ENCODE measurements at places on chromosomes 2 and 18.
A peak's percentile ranks its signal among the peaks of the same experiment; 100 is the strongest.

DNA sequence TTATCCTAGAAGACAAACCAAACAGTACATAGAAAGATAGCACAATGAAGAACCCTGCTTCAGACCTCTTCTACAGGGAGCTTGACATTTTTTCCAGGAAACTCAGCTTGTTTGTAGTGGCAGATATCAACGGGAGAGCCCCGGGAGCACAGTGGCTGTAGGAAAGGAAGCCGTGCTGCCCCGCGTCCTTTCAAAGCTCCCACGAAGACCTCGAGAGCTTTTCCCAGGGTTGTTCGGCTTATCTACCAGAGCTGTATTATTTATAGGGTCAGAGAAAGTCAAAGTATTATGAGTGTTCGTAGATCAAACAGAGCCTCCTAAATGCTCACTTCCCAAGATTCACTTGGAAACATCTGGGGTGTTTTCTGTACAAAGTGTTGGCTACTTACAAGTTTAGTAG, 167.1 kb upstream of the COPS8 start:
- no peak for DNase-seq

- DNase-seq: no peak
Observed at GRCh38 chr2:17519486-17519885, 1.2 kb upstream of the RAD51AP2 start.

- no peak for DNase-seq
Observed at GRCh38 chr2:78646533-78647364, 378.8 kb upstream of the REG3G start.

- no peak for DNase-seq
Observed at GRCh38 chr18:42623935-42624334, 491.6 kb downstream of the RIT2 start.

- DNase-seq: no peak
Observed at GRCh38 chr18:35252466-35252865, 11.6 kb downstream of the ZNF397 start.

- DNase-seq: no peak
Observed at GRCh38 chr2:71465356-71465755, 12.0 kb downstream of the DYSF start.

GRCh38 chr18:4193086-4193485, 262.0 kb downstream of the DLGAP1 start:
- no peak for DNase-seq

DNA sequence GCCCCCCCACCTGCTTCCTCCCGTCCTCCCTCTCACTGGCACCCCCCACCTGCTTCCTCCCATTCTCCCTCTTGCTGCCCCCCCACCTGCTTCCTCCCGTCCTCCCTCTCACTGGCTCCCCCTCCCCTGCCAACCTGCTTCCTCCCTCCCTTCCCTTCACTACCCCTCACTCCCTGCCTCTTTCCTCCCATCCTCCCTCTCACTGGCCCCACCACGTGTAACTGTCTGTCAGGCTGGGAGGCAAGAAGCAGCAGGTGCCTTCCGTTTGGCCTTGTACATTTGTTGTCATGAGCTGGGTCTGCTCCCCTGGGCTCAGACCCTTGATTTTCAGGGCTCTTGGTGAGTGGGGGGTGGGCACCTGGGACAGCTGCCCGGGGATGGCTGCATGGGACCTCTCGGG, 19.1 kb downstream of the RTP5 start:
- DNase-seq: no peak

- no peak for DNase-seq
Observed at GRCh38 chr18:7926526-7926925, 359.4 kb downstream of the PTPRM start.

- DNase-seq: no peak
Observed at GRCh38 chr2:158477202-158477601, 20.4 kb downstream of the PKP4 start.

GRCh38 chr2:144230448-144231085, 289.4 kb downstream of the ZEB2 start:
- DNase-seq: no peak

DNA sequence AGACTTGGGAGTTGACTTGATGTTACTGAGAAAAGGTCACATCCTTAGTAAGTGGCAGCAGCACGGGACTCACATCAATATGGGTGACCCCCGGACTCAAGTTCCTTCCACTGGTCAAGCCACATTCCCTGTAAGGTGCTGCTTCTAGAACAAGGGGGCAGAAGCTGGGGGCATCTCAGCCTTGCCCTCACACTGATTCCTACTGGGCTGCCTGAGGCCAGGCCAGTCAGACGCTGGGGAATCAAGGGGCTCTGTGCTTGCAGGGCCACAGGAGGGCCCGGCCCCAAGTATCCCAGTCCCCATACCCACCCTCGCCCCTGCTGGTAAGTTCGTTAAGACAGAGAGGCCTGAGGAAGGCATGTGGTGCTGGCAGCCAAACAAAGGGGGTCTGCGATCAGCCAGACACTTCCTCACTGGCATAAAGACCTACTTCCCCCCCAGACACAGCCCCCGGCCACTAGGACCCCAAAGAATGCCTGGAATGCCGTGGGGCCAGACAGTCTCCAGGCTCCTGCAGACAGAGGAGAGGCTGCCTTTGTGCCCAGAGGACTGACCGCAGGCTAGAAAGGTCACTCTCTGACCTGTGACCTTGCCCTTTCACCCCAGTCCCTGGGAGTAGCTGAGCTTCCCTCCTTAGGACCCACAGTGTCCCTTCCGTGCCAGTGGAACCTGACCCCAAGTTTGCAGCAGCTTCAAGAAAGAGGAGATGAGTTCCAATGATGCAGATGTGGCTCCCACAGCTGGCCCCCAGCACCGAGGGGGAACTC, 83.6 kb downstream of the HS1BP3 start:
- no peak for DNase-seq

- DNase-seq: no peak
Observed at GRCh38 chr18:77063260-77063659, 69.3 kb downstream of the MBP start.

DNA sequence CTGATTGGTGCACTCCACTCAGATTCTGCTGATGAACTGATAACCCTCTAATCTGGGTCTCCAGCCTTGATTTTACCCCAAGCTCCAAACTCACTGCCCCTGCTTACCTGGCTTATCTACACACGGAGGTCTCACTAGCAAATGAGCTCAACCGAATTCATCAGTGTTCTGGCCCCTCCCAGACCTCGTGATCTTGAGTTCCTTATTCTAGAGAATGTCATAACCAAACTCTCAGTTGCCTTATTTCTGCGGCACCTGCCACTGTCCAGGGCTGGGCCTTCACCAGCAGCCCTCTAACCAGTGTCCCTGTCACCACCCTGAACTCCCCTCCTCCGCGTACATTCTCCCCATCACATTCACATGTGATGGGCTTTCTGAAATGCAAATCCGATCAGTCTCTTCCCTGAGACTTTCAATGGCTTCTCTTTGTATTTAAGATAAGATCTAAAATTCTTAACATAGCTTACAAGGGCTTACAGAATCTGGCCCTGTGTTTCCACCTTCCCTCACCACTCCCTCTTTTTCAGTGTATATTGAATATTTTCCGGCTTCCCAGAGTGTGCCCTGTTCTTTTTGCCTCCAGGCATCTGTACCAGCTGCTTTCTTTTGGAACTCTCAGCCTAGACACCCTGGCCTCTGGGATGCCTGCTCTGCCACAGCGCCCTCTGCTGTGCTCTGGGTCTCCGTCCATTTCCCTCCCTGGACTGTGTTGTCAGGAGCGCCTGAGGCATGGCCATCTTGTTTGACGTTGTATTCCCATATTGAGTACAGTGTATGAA, 31.1 kb downstream of the NAB1 start:
- peak; percentile 62 for DNase-seq

- no peak for DNase-seq
Observed at GRCh38 chr2:44155666-44156446, 12.8 kb upstream of the PPM1B start.

GRCh38 chr2:221465776-221466175, 106.3 kb downstream of the EPHA4 start:
- no peak for DNase-seq

DNA sequence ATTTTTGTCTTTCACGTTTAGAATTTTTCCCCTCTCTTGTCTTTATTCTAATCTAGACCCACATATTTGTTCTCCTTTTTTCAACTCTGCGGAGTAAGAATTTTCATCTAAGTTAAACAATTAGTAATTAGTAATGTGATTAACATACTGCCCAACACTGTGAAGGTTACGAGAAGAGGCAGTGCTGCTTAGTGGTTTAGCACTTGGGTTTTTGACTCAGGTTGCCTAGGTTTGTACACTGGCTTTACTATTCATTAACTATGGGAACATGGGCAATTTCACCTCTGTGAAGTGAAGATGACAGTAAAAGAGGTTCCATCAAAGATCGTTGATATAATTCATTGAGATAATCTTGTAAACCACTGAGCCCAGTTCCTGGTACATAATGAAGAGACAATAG, 82.2 kb upstream of the PNPT1 start:
- no peak for DNase-seq

DNA sequence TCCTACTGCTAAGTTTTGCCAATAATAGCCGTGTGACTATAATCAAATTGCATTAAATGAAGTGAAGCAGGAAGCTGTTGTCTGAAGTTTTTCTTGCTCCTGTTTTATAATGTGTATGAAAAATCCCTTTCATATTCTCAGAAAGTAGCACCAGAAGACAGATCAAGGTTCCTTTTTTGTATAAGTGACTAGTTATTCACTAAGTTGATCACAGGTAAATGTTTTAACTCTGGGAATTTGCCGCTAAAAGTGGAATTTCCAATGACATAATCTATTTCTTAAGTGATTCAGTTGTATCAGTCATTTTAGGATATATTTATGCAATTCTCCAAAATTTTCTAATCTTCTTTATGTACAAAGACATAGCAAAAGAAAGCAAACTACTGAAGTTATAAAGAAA, 99.6 kb downstream of the DPP4 start:
- no peak for DNase-seq

GRCh38 chr2:201150454-201151020, 32.4 kb upstream of the CASP10 start:
- no peak for DNase-seq

DNA sequence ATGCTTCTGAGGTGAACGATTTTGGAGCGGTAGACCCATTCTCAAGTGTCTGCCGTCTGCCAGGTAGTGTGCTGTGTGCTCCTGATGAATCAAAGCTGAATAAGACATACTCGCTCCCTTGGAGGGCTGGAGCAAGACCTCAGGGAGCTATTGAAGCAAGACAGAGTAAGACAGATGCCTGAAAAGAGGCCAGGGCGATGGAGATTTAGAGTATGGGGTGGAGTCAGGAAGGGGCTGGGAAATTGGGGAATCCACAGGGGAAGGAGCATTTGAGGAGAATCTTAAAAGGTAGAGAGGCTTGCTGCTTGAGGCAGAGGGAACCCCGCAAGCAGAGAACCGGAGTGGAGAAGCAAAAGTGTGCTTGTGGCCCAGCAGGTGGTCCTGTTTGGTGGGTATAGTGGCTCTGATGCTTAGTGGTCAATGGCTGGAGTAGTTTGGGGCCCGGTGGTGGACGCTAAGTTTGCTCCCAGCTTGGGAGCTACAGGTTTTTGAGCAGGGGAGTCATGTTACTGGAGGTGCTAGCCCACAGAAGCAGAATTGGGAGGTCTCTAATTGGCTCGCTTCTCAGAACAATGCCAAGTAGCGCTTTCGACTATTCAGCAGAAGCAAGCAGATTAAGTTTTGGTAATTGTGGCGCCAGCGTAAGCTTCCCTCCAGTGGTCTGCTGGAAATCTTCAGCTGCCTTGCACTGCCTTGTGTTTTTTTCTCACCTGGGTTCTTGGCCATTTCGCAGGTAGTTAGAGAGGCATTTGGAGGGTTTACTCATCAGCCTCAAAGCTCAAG, 2.0 kb downstream of the CNNM4 start:
- DNase-seq: no peak

DNA sequence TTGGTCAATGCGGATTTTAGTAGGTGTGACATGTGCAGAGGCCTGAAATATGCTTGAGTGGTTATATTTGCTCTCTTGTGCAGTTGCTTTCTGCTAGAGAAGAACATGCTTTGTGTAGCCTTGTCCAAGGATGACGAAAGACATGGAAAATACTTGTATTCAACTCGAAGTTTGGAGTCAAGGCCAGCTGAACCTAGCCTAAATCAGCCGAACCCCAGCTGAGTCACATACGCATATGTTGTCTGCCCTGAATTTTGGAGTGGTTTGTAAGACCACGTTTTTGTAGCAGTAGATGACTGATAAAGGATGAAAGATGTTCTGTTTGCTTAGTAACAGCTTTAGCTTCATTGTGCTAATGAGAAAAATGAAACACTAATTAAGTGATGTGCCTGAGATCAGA, 22.5 kb upstream of the SPAG16 start:
- peak; percentile 11 for DNase-seq

GRCh38 chr2:150526006-150526405, 38.5 kb upstream of the RND3 start:
- DNase-seq: no peak

GRCh38 chr2:122808286-122808969, 1053.0 kb downstream of the TSN start:
- DNase-seq: no peak

- DNase-seq: no peak
Observed at GRCh38 chr2:71792926-71793761, 339.8 kb downstream of the DYSF start.

DNA sequence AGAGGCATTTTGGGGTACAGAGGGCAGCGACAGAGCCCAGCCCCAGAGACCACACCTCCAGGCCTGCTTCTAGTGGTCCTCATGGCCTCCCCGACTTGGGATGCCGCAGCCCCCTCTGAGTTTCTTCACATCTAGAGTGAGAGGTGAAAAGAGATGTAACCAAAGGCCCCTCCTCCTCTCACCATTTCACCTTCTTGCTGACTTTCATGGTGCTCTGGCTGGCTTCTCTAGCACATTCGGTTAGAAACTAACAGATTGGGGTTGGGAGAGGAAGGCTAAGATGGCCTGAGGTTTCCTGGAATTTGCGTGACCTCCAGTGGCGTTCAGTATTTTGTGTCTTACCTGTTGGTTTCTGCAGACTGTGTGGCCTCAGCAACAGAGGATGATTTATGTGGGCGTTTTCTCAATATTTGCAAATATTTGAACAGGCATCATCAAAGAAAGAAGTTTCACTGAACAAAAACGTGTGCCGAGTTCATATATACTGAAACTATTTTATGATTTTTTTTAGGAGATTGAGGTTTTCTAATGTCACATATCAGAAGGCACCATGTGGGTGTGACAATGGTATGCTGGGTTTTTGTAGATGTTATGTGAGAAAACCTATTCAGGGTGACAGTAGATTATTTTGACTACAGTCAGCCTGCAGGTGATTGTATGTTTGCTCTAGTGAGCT, 69.9 kb upstream of the BCL2L11 start:
- DNase-seq: no peak

GRCh38 chr2:127857265-127857808, 618 bp downstream of the POLR2D start:
- no peak for DNase-seq

DNA sequence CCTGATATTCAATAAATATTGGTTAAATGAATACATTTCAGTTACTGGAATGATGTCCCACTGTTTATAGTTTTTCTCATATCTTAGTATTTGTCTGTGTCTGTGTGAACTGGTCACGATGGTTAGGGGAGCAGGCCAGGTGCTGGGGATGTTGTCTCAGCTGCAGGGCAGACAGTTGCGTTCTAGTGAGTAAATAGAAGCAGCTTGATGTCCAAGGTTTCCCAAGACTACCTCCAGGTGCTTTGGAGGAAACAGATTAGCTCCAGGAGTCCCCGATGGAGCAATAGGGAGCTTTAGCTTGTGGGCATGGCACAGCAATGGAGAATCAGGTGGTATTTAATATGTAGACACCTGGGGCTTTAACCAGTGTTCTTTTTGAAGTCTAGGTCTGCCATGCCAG, 75.5 kb downstream of the GULP1 start:
- DNase-seq: no peak

- no peak for DNase-seq
Observed at GRCh38 chr2:221555494-221555846, 16.6 kb downstream of the EPHA4 start.
